ENCODE measurements at places on chromosomes 16 and 17.

GRCh38 chr16:79310710-79311109 lies 289.8 kb downstream of the MAF start:
- DNase-seq = no peak

- DNase-seq = no peak
Measured at GRCh38 chr16:52471650-52472370, 75.1 kb downstream of the TOX3 start.

DNA sequence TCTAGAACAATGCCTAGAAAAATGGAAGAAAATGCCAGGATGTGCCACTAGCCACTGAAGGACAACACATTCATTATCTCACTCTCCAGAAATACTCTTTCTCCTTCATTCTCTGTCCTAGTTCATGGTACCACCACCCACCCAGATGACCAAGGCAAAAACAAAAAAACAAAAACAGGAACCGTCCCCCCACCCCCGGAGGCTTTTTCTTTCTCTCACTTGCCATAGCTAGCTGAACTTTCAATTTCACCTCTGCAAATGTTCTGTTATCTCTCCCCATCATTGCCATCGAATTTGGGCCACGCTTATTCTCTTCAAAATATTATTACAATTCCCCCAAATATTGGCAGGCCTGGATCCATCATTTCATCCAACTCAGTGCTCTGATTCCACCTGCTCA lies 49.0 kb downstream of the SOX9 start:
- no peak for DNase-seq

DNA sequence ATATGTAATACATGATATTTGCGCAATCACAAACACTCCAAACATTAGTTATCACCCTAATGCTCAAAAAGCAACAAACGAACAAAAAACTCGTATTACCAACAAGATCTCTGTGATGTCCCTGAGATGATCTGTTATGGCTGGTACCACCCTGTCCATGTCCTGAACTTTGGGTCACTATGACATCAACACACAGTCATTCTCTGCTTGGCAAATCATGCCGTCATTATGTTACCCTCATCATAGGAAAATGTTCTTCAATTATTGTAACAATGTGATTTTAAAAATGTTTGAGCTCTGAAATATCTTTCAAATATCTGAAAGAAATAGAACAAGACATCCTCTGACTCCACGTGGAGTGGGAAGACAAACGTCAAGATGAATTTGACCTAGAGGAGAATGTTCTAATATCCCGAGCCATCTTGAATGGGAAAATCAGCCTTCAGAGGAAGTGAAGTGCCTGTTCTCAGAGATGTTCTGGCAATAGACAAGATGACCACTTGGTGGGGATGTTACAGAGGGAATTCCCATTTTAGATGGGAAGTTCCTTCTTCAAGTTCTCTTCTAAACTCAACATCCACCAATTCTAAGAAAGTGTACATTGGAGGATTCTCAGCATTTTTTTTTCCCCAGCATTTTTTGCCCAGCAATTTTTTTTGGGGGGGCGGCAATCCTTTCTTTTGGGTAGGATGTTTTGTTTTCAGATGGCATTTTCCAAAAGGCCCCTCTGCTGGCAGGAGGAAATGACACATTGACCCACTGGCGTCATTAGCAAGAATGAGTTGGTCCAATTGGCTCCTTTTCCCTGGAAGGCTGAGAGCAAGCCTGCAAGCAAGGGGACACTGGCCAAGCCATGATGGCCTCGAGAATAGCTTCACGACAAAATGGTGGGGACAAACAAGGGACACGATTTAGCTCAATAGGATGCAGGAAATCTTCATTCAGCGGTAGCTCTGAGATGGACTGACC lies 3.7 kb upstream of the HSD17B2 start:
- DNase-seq = no peak

- peak; percentile 83 for DNase-seq
Measured at GRCh38 chr17:32483451-32484019, 3.3 kb upstream of the CDK5R1 start.

GRCh38 chr17:72353502-72353901 lies 232.7 kb downstream of the SOX9 start:
- no peak for DNase-seq

GRCh38 chr16:19046062-19046461 lies 21.4 kb upstream of the COQ7 start:
- DNase-seq = no peak

DNA sequence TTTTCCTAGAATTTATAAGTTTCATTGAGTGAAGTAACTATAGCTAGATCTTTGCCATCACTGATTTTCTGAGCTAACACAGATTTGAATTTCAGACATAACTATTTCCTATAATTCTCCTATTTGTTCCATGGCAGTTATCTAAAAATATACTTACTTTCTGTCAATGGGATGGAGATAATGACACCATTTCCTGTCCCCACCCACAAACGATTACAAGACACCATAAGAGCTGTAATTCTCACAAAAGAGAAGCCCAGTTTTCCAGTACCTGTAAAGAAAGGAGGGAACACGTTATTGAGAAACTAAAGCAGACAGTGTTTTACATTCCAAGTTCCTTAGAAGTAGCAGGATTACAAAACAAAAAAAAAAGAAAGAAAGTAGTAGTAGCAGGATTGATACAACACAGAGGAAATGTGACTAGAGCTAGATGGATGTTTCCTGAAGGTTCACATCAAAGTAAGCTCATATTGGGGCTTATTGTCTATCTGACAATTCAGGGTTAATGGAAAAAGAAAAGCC lies 110.9 kb upstream of the TOB1 start:
- DNase-seq = no peak

DNA sequence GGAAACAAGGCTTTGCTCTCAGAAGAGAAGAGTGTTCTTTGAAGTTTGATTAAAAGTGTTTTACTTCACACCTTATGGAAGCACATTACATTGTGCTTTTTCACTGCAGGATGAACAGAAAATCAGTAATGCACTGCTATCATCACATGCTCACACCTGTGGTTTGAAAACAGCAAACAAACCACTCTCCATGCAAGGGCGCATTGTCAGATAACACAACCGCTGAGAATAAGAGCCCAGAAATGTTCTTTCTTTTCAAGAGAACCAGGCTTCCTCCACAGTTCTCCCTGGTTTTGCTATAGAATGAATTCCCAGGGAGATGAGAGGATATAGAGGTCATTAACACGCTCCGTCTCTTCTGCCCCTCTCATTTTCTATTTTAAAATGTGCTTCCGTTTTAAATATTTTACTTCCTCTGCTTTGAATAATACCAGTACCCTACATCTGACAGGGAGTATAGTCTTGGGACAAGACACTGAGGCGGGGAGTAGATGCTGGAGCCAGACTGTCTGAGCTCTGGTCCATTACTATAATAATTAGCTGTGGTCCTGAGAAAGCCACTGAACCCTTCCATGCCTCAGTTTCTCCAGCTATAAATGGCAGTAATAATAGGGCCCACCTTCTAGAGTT lies 71.6 kb downstream of the CDK5R1 start:
- no peak for DNase-seq

DNA sequence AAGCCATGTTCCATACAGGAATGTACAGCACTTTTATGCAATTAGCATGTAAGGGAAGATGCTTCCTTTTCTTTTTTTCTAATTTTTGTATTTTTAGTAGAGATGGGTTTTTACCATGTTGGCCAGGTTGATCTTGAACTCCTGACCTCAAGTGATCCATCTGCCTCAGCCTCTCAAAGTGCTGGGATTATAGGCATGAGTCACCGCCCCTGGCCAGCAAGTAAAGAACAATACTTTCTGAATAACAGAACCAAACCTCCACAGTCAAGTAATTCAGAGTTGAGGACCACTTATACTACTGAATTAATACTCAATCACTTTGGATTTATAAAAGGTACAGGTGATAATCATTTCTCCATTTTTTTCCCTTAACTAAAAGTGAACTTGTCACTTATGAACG lies 13.0 kb downstream of the C16orf87 start:
- DNase-seq = peak; percentile 63

GRCh38 chr17:58121925-58122324 lies 26.3 kb upstream of the OR4D1 start:
- no peak for DNase-seq

- DNase-seq = peak; percentile 83
Measured at GRCh38 chr16:85650844-85651628, 37.7 kb downstream of the GINS2 start.

DNA sequence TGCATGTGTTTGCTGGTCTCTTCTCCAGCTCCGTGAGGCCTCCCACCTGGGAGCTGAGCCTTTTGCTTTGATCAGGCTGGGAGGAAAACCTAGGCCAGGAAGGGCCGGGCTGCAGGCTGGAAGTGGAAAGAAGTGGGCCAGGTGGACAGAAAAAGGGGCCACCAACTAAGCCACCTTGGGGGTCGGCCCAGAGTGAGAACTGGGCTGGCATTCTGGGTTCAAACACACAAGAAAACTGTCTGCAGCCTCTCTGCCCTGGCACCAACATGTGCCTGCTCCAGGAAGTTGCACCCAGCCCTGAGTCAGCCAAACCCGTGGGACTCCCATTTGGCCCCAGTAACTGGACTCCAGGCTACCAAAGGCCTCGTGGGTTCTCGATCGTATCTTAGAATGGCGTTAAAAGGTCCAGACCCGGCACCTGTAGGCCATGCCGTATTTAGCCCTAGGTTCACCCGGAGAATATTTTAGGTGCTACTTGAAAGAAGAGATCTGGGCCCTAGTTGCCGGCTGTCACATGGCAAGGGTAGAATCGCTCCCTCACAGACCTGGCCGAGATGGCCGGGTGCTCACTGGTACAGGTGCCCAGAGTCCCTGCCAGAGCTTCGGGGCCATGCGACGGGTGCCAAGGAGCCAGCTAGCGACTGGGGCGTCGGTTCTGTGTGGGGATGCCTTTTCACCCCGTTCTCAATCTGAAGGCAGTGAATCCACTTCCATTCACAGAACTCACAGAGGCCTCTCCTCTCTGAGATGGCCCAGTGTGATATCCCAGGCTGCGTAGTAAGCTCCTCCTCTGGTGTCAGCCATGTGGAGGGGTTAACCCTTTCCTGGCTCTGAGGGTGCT lies 236.6 kb downstream of the MRTFB start:
- peak; percentile 76 for DNase-seq

DNA sequence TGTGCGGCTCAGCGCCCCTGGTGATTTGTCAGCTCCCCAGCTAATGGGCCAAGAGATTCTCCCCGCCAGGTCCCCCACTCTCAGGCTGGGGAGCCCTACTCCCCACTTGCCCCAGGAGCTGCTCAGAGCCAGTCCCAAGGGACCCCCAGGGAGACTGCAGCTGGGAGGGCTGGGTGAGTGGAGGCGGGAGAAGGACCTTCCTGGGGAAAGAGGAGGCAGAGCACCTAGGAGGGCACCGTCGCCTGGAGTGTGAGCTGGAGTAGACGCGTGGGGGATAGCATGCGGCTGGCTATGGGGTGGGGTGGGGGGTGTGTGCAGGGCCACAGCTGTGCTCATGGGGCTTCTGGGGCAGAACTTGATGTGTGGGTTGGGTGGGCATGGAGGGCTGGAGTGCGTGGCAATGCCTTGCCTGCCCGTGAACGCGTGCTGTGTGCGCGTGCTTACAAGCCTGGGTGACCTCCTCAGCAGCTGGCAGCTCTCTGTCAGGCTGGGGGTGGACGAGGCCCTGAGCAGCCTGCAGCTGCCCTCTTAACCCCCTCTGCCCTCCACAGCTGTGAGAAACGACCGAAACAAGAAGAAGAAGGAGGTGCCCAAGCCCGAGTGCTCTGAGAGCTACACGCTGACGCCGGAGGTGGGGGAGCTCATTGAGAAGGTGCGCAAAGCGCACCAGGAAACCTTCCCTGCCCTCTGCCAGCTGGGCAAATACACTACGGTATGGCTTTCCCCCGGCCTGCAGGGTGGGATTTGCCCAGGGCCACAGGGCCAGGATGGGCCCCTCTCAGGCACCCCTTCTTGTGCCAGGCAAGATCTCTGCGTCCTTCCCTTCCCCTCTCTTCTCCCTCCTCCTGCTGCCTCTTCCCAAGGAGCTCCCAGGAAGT lies 12.9 kb downstream of the GJD3 start:
- peak; percentile 67 for DNase-seq

- no peak for DNase-seq
Measured at GRCh38 chr16:80346111-80346632, 194.6 kb upstream of the DYNLRB2 start.

DNA sequence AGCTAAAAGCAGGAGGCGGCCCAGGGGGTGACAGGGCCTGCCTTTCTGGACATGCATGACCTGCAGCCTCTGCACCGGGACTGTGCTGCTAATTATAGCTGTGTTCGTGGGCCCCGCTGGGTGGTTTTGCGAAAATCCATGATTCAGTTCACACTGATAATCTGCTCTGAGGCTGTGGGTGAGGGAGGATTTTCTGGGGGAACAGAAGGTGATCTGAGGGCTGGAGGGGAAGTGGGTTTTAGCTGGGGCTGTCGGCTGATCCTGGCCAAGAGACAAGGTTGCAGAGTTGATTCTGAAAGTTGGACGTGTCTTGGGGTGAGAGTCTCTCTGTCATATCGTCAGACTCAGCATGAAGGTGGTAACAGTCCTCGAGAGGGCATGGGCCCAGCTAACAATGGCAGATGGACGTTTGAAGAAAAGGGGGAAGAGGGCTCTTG lies 187.5 kb upstream of the ZNF469 start:
- DNase-seq = no peak
